ENCODE measurements at places on chromosomes 4 and X.
A peak's percentile ranks its signal among the peaks of the same experiment; 100 is the strongest.

DNA sequence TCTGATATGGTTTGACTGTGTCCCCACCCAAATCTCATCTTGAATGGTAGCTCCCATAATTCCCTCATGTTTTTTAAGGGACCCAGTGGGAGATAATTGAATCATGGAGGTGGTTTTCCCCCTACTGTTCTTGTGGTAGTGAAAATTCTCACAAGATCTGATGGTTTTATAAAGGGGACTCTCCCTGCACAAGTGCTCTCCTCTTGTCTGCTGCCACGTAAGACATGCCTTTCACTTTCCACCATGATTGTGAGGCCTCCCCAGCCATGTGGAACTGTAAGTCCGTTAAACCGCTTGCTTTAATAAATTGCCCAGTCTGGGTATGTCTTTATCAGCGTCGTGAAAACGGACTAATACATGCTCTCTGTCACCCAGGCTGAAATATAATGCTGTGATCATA, 200.9 kb upstream of the SLIT2 start:
- DNase-seq, result no peak

- DNase-seq, result no peak
These were observed 36.9 kb upstream of the SPRY1 start for GRCh38 chr4:123359449-123360315.

DNA sequence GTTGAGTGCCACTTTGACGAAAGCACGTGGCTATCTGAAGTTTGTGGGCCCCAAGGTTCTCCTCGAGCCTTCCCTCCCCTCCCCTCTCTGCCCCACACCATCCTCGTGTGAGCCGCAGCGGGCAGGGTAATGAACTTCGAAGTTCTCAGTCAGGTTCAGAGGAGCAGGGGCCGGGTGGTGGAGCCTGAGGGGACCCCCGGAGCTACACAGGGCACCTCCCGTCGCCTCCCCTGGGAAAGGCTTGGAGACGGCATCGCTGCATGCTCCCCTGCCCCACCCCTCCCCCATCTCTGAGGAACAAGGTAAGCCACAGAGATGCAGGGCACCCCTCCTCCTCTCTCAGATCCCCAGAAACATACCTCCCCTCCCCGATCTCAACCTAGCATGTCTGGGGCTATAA, 2.8 kb upstream of the NKX1-1 start:
- no peak for DNase-seq

DNA sequence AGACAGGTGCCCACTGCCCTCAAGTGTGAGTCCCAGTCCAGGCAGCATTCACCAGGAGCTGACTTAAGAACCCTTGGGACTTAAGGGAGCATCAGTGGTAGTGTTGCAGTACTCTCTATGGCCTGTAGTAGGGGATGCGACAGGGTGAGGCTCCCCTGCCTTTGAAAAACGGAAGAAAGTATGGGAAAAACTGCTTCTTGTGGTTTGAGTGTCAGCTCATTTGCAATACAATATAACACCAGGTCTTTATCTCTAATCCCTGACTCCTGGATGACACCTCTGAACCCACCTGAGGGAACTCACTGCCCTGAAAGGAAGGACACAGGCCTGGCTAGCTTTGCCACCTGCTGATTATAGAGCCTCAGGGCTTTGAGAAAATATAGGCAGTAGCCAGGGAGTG, 176.0 kb downstream of the SMARCA1 start:
- no peak for DNase-seq

GRCh38 chr4:124414276-124415040, 298.1 kb downstream of the ANKRD50 start:
- no peak for DNase-seq

- no peak for DNase-seq
These were observed 1601.9 kb upstream of the ADGRL3 start for GRCh38 chr4:59598330-59598618.

GRCh38 chrX:134936542-134936941, 54.2 kb upstream of the SMIM10 start:
- no peak for DNase-seq

- no peak for DNase-seq
These were observed 6.5 kb upstream of the PSAPL1 start for GRCh38 chr4:7441201-7441600.

DNA sequence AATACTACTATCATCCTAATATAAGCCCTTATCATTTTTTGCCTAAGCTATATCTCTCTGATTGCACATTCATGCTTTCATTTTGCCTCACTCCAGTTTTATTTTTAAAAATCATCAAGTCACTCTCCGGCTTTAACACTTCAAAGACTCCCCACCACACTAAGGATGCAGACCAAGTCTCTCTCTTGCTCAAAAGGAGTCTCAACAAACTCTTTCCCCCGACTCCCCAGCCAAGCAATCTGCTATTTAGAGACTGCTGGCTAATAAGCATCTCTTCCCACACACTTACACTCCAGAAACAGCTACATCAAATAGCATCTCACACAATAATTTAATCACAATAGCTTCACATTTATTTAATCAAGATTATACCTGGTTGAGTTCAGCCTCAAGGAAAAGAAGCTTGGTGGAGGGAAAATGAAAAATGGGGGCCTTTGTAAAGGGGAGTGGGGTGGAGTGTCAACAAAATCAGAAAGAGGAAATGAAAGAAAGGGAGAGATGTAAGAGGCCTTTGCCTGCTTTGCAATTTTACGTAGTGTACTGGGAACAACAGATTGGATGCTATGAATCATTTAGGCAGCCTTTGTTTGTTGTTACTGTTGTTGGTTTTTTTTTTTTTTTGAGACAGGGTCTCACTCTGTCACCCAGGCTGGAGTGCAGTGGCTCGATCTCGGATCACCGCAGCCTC, 104.1 kb upstream of the MCF2 start:
- DNase-seq, result no peak

- DNase-seq, result no peak
These were observed 3.6 kb downstream of the PCDH18 start for GRCh38 chr4:137528673-137529072.

DNA sequence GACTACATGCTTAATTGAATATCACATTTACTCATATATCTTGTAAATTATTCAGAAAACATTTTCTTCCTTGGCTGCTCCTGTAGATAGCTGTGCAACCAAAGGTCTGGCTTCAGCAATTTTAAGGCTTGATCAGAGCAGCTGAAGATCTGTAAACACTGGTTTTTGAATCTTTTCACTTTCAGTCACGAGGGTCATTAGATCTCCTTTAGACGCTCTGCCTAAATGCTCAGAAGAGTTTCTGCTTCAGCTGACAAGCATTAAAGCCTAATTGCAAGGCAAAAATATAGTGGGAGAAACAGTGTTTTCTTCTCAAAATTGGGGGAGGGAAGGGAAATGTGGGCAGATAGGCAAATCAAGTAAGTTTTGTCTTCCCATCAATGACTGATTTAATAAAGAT, 25.7 kb downstream of the TRPC5 start:
- no peak for DNase-seq

- no peak for DNase-seq
These were observed 22.6 kb upstream of the PHF8 start for GRCh38 chrX:54066841-54067240.

DNA sequence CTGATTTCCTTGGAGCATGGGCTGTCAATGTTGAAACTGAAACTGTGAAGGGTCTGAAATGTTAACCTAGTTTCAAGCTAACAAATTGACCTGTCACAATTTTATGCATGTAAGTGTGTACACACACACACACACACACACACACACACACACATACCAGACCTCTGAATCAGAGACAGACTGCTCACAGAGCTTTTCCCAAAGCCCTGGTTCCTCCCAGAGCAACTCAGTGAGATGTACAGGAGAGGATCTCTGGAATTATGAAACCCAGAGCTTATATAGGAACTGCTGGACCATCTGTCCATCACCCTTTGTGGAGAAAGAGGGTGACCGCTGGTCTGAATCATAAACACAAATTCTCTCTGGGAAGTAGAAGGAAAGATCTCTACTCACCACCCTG, 228.1 kb upstream of the PRPS2 start:
- DNase-seq, result no peak

- no peak for DNase-seq
These were observed 569.1 kb upstream of the GALNT7 start for GRCh38 chr4:172599554-172599953.

GRCh38 chrX:75158054-75158453, 2.0 kb upstream of the ABCB7 start:
- no peak for DNase-seq

DNA sequence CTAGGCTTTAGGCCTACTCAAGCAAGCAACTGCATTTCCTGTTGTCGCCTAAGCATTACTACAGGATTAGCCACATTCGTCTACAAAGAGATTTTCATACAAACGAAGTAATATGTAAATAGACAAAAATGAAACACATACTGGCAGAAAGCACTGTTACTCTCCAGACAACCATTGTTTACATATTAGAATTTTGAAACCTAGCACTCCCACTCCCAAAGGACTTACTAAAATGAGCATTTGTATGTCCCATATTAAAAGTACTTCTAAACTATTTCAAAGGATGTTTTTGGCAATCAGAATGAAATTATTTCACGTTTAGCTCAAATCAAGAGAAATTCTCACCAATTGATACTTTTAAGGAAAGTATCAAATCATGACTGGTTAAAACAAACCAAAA, 570.8 kb downstream of the PRR32 start:
- DNase-seq, result no peak

DNA sequence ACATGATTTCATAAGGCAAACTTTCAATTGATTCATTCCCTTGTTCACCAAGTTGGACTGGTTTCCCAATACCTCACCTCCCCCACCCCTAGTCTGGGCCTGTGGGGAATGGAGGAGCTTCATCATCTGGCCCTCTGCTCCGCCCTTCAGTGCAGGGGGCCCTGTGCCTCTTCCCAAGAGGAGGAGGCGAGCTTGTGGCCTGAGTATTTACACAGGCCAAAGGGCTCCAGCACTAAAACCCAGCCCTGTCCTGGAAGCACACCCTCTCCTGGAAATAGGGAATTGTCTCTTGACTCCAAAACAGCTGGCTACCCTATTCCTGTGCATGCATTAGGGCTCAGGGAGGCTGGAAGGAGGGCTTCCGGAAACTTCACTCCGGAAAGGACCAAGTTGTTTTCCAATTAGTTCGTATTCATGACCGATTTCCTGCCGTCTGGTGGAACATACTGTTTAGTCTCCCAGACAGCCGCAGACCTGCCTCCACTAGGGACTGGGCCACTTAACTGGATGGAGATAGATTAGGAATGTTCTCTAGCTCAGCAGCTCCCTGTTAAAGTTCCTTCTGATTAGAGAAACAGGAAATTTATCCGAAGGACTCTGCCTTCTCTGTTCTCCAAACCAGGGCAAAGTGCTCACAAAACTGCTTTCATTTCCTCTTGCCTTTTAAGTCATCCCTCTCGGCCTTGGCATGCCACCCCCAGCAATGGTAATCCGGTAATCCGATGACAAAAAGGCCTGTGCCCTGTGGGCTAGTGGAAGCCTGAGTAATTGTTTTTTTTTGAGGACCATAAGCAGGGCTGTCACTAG, 5.8 kb downstream of the SRPX2 start:
- DNase-seq, result peak; percentile 78

DNA sequence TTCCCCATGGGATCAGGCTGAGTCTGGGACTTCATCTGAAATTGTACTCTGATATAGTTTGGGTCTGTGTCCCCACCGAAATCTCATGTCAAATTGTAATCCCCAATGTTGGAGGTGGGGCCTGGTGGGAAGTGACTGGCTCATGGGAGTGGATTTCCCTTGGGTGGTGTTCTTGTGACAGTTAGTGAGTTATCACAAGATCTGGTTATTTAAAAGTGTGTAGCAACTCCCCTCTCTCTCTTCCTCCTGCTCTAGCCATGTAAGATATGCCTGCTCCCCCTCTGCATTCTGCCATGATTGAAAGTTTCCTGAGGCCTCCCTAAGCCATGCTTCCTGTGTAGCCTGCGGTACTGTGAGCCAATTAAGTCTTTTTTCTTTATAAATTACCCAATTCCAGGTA, 61.0 kb downstream of the RASGEF1B start:
- DNase-seq, result peak; percentile 82

GRCh38 chr4:39320381-39321115, 45.6 kb downstream of the RFC1 start:
- no peak for DNase-seq

DNA sequence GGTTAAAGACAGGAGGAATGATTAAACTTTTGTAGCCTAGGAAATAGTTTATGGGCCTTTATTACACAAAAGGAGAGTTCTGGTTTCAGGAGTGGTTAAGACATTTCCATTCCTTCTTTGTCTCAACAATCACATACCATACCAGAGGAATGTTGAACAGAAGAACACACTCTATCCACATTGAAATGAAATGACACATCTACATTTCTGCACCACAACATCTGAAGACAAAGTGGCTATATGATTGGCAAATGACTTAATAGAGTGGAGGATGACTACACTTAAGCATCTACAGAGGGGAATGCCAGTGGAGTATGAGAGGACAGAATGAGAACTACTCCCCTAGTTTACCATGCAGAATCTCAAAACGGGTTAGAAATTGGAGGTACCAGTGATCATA, 8.0 kb downstream of the CYP2U1 start:
- no peak for DNase-seq

- no peak for DNase-seq
These were observed 37.2 kb upstream of the ANK2 start for GRCh38 chr4:113012122-113012725.

DNA sequence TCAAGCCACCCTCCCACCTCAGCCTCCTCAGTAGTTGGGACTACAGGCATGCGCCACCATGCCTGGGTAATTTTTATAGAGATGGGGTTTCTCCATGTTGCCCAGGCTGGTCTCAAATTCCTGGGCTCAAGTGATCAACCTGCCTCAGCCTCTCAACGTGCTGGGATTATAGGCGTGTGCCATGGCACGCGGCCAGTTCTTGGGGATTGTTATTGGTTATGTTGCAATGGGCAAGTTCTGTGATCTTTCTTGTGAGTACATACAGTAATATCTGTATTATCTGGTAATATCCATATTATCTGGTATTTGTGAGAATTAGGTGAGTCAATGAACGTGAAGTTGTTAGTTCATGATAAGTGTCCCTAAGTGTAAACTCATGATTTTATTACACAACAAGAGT, 90.3 kb upstream of the TBL1X start:
- DNase-seq, result no peak

DNA sequence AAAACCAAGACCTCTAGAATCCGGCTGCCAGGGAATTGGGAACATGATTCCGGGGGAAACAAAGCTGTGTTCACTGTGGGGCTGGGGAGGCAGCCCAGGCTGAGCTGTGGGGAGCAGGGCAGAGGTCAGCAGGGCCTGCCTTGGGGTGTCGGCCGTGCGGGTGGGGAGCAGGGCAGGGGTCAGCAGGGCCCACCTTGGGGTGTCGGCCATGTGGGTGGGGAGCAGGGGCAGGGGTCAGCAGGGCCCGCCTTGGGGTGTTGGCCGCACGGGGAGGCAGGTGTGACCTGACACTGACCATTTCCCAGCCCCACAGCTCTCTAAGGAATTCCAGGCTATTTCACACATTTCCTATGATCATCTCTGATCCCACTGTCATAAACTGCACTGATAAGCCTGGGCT, 45.6 kb upstream of the CPLX1 start:
- no peak for DNase-seq

- DNase-seq, result no peak
These were observed 9.3 kb downstream of the TMEM144 start for GRCh38 chr4:158219623-158220022.

DNA sequence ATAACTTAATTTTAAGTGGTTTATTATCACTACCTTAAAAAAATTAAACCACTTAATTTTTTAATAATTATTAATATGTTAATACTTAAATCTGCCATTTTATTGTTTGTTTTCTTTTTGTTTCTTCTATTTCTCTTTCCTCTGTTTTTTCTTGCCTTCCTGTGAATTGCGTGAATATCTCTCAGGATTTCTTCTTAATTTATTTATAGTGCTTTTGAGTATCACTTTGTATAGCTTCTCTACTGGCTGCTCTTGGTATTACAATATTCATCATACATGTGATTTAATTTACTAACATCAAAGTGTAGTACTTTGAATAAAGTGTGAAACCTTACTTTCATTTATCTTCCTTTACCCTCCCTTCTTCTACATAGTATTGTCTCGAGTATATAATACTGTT, 349.5 kb upstream of the CPXCR1 start:
- DNase-seq, result no peak

Data from inflammatory macrophage treated with lipopolysaccharide for 4 hours (primary cell).